ENCODE measurements at places on chromosomes 3 and 15.

- DNase-seq: no peak
These were observed 179.9 kb downstream of the CNTN6 start for GRCh38 chr3:1272546-1273265.

GRCh38 chr3:33099109-33099645, 2.2 kb upstream of the GLB1 start:
- DNase-seq: no peak

GRCh38 chr3:100080573-100080972, 33.7 kb downstream of the FILIP1L start:
- DNase-seq: no peak

GRCh38 chr15:57782731-57783130, 76.2 kb downstream of the POLR2M start:
- no peak for DNase-seq

- DNase-seq: no peak
These were observed 57.7 kb downstream of the PXYLP1 start for GRCh38 chr3:141289228-141289772.

GRCh38 chr3:152309031-152309430, 40.3 kb downstream of the MBNL1 start:
- DNase-seq: no peak

GRCh38 chr15:71962537-71962936, 152.2 kb downstream of the NR2E3 start:
- no peak for DNase-seq

GRCh38 chr15:39887832-39888231, 32.2 kb downstream of the GPR176 start:
- no peak for DNase-seq

- no peak for DNase-seq
These were observed 433.1 kb downstream of the EPHB1 start for GRCh38 chr3:135228201-135228600.

- no peak for DNase-seq
These were observed 11.7 kb downstream of the MRPS22 start for GRCh38 chr3:139355476-139355875.

All from CD8-positive, alpha-beta memory T cell (primary cell).